ENCODE measurements at places on chromosomes 2 and 18.
A peak's percentile ranks its signal among the peaks of the same experiment; 100 is the strongest.

- DNase-seq, result peak; percentile 9
Measured at GRCh38 chr2:73418343-73418742, 32.7 kb downstream of the ALMS1 start.

GRCh38 chr18:51107598-51108305 lies 77.7 kb downstream of the SMAD4 start:
- no peak for DNase-seq

- no peak for DNase-seq
Measured at GRCh38 chr2:98716786-98717185, 14.1 kb downstream of the MGAT4A start.

DNA sequence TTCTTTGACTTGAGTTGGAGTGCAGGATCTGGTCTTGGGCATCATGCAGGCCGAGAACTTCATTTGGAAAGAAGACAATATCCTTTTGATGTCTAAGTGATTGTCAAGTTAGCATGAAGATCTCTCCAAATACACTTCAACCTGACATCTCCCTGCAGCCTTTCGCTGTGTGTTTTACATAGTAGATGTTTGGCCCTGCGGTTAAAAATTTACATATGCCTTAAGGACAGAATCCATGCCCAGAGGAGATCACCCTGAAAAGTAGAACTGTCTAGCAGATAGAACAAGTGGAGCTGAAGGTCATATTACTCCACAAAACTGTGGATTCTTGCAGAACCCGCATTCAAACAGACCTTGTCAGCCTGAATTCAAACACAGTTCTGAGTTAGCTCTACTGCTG lies 409.9 kb downstream of the LPIN1 start:
- DNase-seq, result no peak

DNA sequence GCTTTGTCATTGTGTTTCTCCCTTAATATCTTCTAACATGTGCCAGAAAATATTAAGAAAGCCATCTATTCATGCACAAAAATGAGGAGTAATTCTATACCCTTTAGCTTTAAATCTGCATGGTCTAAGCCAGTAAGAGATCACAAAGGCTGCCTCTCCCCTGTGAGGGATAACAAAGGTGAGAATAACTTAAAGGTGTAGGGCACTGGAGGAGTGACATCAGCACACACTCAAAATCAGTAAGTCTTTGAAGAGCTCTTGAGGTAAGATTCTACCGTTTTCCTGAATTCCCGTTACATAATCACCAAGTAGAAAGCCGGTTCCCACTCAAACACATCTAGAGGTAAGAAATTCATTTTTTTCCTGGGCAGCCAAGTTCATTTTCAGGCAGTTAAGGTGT lies 123.9 kb upstream of the SULT1C3 start:
- no peak for DNase-seq

- no peak for DNase-seq
Measured at GRCh38 chr2:188727846-188728245, 246.3 kb upstream of the COL3A1 start.

- no peak for DNase-seq
Measured at GRCh38 chr2:156429211-156429610, 7.0 kb upstream of the GPD2 start.

DNA sequence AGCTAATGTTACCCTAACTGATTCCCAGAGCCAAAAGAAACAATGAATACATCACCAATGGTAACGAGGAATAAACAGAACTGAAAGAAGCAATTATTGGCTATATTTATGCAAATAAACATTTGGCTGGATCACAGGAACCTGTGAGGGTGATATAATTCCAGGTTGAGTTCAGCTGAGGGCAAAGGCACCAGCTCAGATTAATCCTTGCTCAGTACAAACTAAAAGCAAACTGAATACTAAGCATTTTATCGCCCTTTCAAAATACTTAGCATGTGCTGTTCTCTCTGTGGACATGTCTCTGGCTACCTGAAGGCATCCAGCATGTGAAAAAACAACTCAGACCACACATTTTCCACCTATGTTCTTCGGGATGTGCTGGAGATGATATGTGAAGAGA lies 791.7 kb downstream of the METTL4 start:
- DNase-seq, result no peak

GRCh38 chr2:17460371-17461086 lies 57.7 kb downstream of the RAD51AP2 start:
- no peak for DNase-seq

DNA sequence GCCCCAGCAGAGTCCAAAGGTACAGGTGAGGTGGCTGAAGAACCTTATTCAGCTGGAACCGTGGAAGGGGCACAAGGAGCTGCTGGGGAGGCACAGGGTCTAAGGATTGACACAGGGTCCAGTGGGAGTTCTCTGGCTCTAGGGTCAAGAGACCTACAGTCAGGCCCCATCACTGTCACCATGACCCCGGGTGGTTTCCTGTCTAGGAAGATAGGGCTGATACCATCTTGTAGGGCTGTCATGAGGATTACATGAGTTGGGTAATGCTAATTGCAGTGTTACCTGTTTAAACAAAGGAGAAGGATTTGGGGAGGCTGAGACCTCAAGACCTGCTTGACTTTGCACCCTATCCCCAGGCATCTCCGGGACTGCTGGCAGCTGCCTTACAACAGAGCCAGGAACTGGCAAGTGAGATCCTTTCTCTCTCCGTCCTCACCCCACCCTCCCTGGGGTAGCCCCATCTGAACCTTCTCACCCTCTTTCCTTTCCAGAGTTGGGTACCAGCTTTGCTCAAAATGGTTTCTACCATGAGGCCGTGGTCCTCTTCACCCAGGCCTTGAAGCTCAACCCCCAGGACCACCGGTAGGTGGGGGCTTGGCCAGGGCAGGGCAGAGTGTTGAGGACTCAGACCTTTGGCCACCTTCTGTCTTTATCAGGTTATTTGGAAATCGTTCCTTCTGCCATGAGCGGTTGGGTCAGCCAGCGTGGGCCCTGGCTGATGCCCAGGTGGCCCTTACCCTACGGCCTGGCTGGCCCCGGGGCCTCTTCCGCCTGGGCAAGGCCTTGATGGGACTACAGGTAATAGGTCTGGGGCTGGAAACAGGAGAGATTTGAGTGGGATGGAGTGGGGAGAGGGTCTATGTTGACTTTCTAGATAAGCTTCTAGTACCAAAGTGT lies 7.5 kb downstream of the LBX2 start:
- no peak for DNase-seq

DNA sequence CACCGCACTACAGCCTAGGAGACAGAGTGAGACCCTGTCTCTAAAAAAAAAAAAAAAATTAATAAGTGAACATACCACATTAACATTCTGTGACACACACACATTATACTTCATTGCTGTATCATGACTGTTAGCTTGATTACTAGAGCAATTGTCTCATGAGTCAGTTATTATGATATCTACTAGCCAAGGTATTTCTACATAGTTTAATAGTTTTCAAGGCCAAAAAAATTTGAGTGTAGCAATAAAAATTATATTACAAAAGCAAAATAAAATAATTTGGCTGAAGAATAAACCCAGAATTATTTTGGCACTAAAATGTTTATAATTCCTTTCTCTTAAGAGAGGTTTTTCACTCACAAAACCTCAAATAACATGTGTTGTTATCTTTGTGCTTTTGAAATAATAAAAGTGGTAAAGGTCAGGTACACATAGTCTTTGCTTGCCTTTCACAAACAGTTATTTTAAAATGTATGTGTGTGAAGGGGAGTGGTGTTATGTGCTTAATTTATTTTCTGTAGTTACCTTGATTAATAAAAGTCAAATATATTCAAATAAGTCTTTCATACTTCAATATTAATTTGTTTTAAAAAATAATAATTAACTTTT lies 136.9 kb upstream of the SPOPL start:
- DNase-seq, result no peak

GRCh38 chr2:187188783-187189631 lies 259.0 kb downstream of the CALCRL start:
- DNase-seq, result no peak

GRCh38 chr18:41464278-41464677 lies 490.8 kb upstream of the PIK3C3 start:
- no peak for DNase-seq

GRCh38 chr2:157792335-157793052 lies 83.6 kb downstream of the ACVR1 start:
- DNase-seq, result no peak

GRCh38 chr2:5748946-5749345 lies 56.8 kb downstream of the SOX11 start:
- no peak for DNase-seq

- DNase-seq, result no peak
Measured at GRCh38 chr18:9705183-9705829, 2.8 kb upstream of the RAB31 start.

GRCh38 chr2:39150102-39150562 lies 29.3 kb upstream of the SOS1 start:
- DNase-seq, result no peak

DNA sequence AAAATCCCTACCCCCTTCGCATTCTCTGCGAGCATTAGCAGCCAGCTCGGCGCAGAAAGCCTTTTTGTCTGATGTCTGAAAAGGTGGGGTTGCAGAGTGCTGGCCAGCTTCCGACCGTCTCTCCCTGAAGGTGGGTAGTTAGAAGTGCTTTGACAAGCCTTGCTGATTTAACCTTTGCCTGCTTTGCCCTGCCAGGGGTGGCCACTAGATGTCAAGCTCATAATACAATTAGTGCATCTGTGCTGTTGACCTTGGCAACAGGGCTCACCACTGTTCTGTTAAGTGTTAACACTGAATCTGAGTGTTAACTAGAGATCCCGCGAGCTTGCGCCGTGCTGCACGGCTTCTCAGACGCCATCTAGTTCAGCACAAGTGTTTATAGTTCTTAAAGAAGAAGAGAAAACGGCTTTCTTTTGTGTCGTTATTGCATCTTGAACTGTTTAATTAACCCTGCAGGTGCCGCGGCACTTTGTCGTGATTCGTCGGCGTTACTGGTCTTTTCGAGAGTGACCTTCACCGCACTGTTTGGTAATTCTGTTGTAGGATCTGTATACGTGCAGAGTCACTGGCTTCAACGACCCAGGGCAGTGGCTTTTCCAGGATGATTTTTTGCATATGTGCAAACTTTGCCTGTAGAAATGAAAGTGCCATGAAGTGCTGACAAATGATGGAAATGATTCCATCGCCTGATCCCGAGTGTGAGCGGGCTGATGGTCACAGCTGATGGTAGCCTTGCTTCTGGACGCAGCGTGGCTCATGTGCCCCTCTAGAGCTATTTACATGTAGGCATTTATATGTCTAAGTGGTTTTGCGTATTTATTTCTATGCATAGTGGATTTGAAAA lies 5.5 kb downstream of the SALL3 start:
- no peak for DNase-seq

DNA sequence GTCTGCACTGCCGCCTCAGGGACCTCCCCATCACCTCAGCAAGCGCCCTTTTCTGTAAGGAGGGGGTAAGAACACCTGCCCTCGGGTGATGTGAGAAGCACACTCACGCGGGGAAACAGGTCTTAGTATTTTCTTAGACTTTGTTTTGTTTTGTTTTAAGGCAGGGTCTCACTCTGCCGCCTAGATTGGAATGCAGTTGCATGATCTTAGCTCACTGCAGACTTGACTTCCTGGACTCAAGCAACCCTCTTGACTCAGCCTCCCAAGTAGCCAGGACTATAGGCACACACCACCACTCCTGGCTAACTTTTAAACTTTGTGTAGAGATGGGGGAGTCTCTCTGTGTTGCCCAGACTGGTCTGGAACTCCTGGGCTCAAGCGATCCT lies 37.1 kb downstream of the RAMP1 start:
- no peak for DNase-seq

- no peak for DNase-seq
Measured at GRCh38 chr2:239833269-239834109, 191.7 kb downstream of the NDUFA10 start.

GRCh38 chr2:226799976-226800940 lies 638 bp upstream of the IRS1 start:
- DNase-seq, result peak; percentile 43

GRCh38 chr2:15692551-15693377 lies 101.1 kb downstream of the DDX1 start:
- no peak for DNase-seq

DNA sequence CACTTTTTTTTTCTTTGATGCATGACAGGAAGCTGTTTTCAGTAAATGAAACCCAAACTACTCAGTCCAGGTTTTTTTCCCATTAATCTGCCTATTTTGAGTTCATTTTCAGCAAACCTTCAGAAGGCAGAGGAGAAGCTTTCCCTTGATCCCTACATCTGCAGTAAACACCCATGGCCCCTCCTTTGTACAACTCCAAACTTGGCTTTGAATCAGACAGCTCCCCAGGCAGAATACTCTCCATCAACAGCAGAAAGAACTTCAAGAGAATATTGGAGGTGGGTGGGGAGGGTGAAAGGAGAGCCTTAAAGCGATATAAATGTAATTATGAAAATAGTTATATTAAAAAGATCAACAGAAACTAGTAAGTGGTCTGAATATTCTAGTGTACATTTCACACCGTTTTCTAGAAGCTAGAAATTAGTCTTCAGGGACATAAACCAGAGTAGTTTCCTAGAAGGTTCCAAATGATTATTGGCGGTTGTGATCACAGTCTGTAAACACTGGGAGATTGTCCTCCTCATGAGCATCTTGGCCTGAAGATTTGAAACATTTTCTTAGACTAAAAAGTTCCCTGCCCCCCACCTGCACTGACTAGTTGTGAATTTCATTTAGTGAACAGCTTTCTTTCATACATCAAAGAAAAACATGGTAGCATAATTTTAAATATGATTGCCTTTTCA lies 75.1 kb upstream of the STK39 start:
- no peak for DNase-seq

DNA sequence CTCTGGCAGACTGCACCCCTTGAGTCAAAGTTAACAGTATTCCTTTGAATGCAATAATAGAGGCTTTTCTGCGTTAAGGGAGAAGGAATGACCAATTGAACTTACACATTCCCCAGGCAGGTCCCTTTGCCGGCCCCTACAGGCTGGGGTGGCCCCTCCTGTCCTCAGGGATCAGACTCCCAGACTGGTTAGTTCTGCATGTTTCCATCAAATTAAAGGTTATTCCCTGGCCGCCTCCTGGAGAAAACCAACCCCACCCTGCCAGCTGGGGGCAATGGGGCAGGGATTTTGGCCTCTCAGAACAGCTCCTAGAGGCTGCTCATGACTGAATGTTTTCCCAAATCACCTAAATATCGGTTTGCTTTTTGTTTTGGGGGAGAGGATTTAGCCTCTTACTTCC lies 199.6 kb downstream of the MGAT5 start:
- no peak for DNase-seq

DNA sequence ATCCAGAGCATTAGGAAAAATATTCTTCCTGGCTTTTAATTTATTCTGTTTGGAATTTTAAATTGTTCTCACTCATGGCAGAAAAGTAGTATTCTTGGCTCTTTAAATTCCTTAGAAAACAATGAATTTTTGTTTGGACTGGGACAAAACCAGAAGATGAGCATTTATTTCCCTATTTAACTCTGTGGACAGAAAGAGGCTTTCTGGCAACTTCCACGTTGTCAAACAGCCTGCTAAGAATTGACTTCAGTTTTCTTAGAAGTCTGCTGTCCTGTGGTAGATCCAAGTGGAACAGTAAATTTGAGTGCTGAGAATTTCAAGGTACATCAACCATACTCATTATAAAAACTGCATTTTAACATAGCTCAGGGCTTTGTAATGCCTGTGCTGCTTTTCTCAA lies 83.8 kb downstream of the MGAT5 start:
- no peak for DNase-seq

GRCh38 chr2:150598383-150598782 lies 110.9 kb upstream of the RND3 start:
- DNase-seq, result no peak

GRCh38 chr2:9765611-9766531 lies 77.4 kb upstream of the TAF1B start:
- DNase-seq, result no peak

GRCh38 chr18:49206717-49207116 lies 253.7 kb downstream of the DYM start:
- no peak for DNase-seq
